Kidney epithelial cell (primary cell): ENCODE measurements at places on chromosomes 13 and 19.

- DNase-seq, result no peak
These were observed 18.4 kb upstream of the ACOD1 start for GRCh38 chr13:76929851-76930374.

DNA sequence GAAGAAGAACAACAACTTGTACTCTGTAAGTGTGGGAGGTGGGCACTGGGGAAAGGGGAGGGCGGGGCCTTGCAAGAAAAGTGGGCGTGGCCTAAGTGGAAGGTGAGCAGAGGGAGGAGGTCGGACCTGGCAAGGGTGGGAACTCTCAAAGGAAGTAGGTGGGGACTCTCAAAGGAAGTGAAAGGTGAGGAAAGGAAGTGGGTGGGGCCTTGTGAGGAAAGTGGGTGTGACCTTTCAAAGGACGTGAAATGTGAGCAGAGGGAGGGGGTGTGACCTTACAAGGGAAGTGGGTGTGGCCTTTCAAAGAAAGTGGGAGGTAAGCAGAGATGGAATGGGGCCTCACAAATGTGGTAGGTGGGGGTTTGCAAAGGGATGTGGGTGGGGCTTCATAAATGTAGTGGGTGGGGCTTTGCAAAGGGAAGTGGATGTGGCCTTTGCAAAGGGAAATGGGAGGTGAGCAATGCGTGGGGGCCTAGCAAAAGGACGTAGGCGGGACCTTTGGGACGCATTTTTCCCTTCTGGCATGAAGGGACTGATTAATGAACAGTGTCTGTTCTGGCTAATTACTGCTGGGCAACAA is 25.9 kb downstream of the ACSBG2 start:
- DNase-seq, result no peak

DNA sequence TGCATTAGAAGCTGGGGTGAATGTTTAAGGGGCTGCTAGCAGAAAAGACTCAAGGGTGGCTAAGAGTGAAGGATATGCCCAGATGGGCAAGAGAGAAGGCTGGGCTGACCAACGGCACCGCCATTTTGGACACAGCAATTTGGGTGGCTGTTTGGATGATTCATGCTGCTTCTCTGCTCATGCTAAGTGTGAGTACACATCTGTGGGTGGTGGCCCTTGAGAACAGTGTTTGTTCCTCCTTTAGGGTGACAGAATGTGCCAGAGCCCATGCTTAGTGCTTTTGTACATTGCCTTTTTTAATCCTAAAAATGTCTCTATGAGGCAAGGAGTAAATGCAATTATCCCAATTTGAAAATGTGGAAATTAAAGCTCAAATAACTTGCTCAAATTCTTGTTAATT is 9.8 kb downstream of the CBY2 start:
- no peak for DNase-seq

GRCh38 chr13:78610381-78610883 is 7.1 kb upstream of the POU4F1 start:
- no peak for DNase-seq

GRCh38 chr13:112576191-112576590 is 11.8 kb downstream of the TUBGCP3 start:
- DNase-seq, result no peak

DNA sequence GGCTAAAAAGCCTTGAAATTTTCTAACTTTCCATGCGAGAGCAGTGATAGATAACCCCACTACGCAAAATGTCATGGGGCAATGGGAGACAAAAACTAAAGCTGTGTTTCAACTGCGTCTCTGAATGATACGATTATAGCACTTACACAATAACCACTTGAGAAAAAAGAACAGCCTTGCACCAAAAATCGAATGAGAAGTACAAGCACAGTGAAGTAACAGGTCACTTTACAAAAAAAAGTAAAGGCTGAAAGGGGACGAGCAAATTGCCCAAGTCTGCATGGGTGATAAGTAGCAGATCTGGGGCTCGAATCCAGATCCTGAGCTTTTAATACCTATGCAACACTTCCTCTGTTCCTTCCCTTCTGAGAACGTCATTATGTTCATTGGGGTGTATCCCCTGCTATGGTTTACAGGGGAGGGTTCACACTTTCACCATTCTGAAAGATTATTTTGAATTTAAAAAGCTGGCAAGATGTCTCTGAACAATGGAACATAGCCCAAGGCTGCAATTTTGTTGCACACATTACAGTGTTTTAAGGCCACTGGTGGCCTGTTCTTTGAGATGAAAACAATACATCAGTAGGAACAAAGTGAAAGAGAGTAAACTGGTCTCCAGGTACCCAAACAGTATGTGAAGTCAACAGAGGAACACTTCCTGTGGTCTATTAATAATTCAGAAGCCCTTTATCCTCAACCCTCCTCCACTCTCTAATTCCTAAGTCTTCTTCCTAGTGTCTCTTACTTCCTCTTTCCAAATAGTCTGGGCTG is 3.2 kb downstream of the CPB2 start:
- DNase-seq, result no peak

GRCh38 chr13:20227730-20228129 is 4.4 kb downstream of the GJB6 start:
- no peak for DNase-seq

DNA sequence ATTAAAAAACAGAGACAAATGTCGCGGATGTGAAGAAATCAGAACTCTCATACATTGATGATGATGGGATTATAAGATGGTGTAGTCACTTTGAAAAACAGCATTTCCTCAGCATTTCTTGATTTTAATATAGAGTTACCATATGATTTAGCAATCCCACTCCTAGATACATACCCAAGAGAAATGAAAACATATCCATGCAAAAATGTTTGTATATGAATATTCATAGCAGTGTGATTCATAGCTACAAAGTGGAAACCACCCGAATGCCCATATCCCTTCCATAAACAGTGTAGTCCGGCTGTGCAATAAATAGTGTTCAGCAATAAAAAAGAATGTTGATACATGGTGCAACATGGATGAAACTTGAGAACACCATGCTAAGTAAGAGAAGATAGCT is 44.6 kb downstream of the DPY19L3 start:
- DNase-seq, result no peak

- DNase-seq, result no peak
These were observed 28.0 kb upstream of the RB1 start for GRCh38 chr13:48275507-48275906.

DNA sequence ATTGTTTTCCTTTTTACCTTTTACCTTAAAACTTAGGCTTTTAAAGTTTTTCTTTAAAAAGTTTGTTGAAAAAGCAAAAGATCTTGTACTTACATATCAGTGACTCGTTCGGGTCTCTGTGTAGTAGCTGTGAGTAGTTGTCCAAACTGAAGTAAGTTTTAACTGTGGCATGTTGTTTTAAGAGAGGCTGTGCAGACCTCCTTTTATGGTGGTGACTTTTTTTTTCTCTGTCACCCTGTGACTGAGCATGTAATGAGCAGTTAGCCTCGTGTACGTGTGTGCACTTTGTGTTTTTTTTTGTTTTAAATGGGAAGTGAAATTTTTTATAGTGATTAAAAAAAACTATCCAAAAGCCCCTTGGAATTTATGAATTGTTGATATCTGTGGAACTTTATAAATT is at the start of gene GPR183:
TSS of gene GPR183 (minus strand) at position 153 of the 400 bp plus-strand sequence. CDS start 11,254 bp downstream, outside the sequence.
- no peak for DNase-seq

DNA sequence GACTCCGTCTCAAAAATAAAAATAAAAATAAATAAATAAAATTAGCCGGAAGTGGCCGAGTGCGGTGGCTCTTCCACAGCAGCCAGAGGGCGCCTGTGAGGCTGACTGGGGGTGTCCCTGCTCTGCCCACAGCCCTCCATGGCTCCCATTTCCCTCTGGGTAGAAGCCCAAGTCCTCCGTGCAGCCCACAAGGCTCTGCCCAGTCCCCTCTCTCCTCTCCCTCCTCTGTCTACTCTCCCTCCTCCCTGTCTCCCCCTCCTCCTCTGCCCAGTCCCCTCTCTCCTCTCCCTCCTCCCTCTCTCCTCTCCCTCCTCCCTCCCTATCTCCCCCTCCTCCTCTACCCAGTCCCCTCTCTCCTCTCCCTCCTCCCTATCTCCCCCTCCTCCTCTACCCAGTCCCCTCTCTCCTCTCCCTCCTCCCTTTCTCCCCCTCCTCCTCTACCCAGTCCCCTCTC is 20.4 kb downstream of the MISP start:
- no peak for DNase-seq

DNA sequence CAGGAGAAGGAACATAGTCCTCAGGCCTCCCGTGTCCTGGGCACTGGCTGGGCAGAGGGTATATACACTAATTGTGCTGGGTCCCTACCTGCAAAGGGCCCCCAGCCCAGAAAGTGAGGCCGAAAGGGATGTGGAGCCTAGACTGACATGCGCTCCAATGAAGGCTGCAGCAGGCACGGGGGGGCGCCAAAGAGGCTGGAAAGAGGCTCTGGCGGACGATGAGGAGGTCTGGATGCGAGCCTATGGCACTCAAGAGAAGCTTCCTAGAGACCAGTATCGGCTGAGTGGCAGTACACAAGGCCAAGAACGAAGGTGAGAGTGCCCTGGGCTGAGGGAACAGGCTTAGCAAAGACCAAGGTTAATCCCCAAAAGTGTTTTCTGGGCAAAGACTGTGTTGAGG is 16.6 kb downstream of the VRK3 start:
- DNase-seq, result no peak

DNA sequence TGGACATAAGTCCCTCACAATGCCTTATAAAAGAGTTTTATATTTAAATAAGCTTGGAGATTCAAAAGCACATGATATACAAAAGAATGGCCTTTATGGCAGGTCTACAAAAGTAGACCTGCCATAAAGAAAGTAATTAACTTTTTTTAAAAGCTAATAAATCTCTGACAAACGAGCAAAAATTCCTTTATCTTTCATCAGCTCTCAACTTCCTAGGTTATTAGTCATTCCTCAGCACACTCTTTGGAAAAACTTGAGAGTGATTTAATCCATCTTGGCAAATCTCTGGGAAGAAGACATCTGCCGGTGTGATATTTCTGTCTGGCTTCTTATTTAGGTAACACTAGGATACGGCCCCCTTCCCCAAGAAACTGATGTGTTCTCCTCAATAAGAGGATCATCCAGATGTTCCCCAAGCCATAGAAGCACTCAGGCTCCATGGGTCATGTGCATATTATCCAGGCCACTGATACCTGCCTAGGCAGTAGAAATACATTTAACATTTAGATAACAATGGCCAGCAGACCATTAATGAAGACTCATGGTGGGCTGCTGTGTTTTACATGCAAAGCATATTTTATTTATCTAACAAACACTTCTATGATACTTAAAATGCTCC is 372.7 kb downstream of the LIG4 start:
- DNase-seq, result peak; percentile 63

GRCh38 chr19:8608941-8609278 is 1.6 kb downstream of the ADAMTS10 start:
- no peak for DNase-seq

DNA sequence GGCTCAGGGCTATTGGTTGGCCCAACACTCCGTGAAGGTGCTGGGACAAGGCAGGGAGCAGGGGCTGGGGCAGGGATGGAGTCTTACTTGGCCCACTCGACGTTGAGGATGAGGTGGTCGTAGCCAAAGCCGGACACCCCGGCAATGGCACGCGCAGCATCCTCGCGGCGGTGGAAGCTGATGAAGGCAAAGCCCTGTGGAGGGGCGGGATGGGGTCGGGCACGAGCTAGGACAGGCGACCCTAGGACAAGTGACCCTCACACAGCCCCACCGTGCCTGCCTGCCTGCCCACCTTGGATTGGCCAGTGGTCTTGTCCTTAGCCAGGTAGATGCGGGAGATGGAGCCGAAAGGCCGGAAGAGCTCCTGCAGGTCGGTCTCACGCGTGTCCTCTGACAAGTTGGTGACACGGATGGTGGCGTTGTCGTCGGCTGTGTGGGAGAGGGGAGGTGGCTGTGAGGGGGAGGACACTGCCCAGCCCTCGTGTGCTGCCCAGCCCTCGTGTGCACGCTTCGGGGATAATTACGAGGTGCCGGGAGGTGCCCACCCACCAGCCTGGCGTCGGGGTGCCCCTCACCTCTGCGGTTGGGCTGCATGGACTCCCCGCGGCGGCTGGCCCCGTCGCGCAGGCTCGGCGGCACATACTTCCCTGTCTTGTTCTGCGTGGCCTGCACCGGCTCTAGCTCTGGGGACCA is 4.0 kb downstream of the P2RY11 start:
- DNase-seq, result no peak

- no peak for DNase-seq
These were observed 322.3 kb downstream of the DCLK1 start for GRCh38 chr13:35808846-35809245.

- DNase-seq, result no peak
These were observed 8.4 kb upstream of the RAP2A start for GRCh38 chr13:97425590-97425989.

DNA sequence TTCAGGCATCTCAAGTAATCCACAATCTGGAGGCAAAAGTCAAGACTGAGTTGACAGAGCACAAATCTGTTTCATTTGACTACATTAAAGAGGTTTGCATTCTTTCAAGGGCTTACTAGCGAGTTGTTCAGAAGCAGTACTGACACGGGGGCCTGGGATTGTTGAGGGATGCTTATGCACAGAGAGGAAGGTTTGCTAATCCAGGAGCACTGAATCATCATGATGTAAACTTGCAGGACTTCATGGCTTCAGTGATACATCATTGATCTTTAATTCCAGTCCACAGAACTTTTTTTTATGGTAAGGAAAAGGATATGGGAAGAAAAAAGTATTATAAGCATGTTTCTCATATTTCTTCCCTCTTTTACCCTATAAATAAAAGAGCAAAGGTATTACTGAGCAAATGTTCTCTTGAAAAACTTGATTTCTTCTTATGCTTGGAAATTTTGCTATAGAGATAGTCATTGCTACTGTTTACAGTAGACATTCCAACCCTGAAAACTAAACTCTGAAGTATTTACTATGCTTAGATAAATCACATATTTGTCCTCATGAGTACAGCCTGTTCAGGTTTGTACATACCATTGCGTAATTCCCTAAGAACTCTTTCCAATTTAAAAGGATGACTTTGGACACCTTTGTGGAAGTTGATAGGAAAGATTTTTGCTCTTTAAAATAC is 65.8 kb upstream of the KPNA3 start:
- DNase-seq, result peak; percentile 76

DNA sequence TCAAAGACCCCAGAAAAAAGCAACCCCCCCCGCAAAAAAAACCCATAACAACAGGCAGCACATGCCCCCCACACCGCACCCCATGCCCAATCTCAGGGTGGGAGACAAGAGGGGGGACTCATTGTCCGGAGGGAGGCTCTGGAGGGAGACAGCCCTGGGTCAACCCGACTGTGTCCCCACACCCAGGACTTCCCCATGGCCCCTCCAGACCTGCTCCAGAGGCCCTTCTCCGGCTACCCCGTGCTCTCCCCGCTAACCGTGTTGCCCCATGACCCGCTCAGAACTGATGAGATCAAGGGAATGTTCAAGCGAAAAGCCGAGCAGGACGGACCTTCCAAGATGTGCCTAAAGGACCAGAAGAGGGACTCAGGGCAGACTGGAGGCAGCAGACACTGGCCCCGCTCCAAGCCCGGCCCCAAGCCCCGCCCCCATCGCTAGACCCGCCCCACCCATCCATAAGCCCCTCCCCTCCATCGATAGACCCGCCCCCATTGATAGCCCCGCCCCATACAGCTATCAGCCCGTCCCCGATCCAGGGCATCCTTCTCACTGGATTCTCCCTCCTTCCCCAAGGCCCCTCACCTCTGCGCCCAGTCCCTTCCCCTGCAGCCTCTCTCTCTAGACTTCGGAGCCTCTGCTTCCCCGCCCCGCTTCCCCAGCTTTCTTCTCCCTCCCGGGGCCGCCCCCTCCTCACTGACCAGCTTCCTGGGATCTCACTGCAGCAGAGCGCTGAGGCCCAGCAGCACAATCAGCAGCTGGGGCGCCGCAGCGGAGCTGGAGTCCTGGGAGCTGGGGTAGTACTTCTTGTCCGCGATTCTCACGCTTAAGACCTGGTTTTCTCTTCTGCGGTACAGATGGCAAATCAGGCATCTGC is 2.2 kb downstream of the BST2 start:
- DNase-seq, result no peak
